ENCODE measurements at places on chromosomes 3 and 15.

GRCh38 chr15:27017168-27017809 lies 46.3 kb downstream of the GABRG3 start:
- DNase-seq, result peak; percentile 26

- no peak for DNase-seq
These were observed 615.2 kb upstream of the NR2F2 start for GRCh38 chr15:95715116-95715903.

DNA sequence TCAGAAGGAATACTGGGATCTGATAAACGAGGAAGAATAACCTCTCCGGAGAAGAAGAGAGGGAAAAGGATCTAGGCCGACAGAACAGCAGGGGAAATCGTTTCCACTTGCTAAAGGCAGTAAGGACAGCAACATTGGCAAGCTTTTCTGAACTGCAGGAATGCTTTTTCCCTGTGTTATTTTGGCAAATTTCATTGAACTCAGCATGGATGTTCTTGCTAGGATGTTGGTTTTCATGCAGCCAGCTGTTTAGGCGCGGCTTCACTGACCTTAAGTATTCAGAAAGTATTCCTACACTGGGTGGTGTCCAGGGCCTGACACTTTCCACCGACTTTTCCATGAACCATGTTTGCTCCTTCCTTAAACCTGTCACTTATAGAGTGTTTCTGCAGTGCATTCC lies 489.7 kb downstream of the CNTN3 start:
- no peak for DNase-seq

DNA sequence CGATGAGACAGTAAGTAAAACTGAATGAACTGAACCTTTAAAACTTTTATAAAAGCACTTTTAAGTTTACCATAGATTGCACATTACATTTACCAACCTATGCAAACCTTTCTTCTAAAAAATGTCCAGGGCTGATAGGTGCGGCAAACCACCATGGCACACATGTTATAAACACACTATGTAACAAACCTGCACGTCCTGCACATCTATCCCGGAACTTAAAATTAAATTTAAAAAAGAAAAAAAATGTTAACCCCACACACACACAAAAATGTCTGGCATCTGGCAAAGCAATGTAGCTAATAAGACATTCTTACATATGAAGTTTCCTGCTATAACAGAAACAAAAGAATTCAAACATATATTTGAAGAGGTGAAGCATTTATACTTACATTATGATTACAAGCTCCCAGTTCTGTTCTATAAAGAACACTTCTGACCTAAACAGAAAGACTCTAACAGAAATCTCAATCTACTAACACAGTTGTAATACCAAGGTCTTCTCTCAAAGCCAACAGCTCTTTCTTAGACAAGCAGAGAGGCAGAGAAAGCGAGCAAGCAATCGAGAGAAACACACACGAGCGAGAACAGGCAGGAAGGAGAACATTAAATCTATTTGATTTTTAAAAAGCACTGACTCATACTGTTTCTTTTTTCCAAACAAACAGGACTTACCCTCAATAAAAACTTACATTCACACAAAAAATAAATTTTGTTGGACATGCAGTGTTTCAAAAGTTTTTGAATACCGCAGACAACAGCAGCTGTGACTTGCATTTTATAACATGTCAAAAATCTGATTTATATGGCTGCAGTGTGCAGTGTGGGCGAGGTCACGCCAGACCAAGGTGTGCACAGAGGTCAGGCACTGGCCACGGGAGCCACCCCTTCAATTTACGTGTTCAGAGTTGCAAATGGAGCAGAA lies at the start of gene NRG4:
NRG4 (minus strand) TSS at position 798 of the 925 bp plus-strand sequence. CDS start 1,194 bp downstream, outside the sequence.
- DNase-seq, result no peak

- no peak for DNase-seq
These were observed 3.0 kb downstream of the NAALADL2 start for GRCh38 chr3:174862101-174862500.

- DNase-seq, result peak; percentile 79
These were observed 14.4 kb downstream of the RNU5B-1 start for GRCh38 chr15:65318870-65319356.

- DNase-seq, result no peak
These were observed 390.6 kb upstream of the SEMA6D start for GRCh38 chr15:47326410-47327333.

DNA sequence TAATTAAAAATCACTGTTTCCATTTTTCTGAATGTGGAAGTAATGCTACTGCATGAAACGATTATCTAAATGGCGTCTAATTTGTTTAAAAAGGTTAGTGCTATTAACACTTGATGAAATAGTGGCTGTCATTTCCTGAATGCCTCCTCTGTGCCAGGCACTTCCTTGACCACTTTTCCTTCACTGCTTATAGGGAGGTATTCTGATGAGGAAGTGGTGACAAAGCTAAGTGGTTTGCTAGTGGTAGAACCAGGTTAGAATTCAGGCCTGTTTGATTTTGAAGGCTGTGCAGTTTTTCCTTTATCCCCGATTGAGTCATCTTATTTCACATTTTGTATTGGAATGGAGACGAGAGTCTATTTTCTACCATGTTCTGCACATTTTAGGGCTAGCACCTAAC lies 119.0 kb downstream of the USP13 start:
- DNase-seq, result no peak

GRCh38 chr3:183148056-183148455 lies 14.5 kb downstream of the LAMP3 start:
- DNase-seq, result no peak

DNA sequence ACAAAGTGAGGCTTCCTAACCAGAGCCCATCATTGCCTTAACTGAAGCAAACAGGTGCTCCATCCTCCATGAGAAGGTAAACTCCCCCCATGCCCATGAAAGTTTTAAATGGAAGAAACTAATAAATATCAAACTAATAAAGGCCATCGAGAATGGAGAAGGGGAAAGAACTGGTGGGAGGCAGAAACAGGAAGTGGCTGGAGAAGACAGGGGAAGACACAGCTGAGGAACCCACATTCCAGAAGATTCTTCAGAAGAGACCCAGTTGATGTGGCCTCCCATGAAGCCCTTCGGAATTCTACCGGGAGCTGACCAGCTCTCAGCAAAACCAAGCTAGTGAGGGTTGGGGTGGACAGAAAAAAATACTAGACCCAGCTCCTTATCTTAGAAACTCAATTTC lies 41.6 kb downstream of the SH3BP5 start:
- DNase-seq, result no peak

- no peak for DNase-seq
These were observed 183.2 kb upstream of the IL12A start for GRCh38 chr3:159805411-159805772.

- DNase-seq, result peak; percentile 23
These were observed 4.1 kb upstream of the STAB1 start for GRCh38 chr3:52490939-52491526.

DNA sequence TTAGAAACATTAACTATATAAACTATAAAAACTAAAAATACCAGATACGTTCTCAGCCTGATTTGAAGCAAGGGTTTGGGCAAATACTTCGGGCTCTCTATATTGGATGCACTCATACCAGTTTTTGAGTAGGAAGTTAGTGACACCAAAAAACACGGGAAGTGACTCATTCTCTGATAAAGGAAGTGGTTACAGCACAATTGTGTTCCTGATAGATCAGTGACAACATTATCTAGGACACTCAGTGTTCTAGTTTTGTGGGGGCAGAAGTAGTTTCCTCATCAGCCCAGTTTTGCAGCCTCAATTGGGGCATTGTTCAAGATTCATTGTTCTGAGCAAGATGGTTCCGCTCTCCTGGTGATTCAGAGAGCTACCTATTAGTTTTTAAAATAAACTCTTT lies 469.6 kb upstream of the DPPA4 start:
- DNase-seq, result no peak

GRCh38 chr15:82875411-82876003 lies 66.1 kb downstream of the WHAMM start:
- no peak for DNase-seq

GRCh38 chr15:53710906-53711305 lies 48.6 kb downstream of the WDR72 start:
- no peak for DNase-seq

- no peak for DNase-seq
These were observed 736 bp downstream of the IREB2 start for GRCh38 chr15:78438619-78439285.

DNA sequence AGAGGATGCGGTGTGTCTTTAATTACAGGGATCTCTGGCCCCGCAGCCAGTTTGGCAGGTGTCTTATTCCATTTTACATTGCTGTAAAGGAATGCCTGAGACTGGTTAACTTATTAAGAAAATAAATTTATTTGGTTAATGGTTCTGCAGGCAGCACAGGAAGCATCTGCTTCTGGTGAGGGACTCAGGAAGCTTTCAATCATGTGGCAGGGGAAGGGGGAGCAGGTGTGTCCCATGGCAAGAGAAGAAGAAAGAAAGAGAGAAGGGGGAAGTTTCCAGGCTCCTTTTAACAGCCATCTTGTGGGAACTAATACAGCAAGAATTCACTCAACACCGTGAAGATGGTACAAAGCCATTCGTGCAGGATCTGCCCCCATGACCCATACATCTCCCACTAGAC lies 128.0 kb upstream of the CRBN start:
- DNase-seq, result no peak

DNA sequence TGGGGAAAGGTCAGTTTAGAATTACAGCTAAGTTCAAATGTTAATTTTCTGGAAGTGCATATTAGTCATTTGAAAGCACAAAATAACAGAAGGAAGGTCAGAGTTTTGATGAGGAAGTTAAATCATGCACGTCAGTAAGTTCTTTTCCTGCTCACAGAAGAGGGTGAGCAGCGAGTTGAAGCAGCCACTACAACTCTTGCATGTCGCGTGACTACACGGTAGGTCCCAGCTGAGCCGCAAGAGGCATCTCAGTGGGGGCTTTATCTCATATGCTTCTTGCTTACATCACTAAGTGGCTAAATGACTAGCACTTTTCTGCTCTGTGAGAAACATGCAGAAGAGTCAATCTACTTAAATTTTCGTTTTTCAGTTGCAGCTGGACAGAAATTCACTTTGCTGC lies 21.3 kb upstream of the SEC62 start:
- DNase-seq, result no peak

- no peak for DNase-seq
These were observed 47.2 kb upstream of the KLF13 start for GRCh38 chr15:31279221-31280045.

- no peak for DNase-seq
These were observed 3.9 kb upstream of the FSIP1 start for GRCh38 chr15:39786447-39787056.

DNA sequence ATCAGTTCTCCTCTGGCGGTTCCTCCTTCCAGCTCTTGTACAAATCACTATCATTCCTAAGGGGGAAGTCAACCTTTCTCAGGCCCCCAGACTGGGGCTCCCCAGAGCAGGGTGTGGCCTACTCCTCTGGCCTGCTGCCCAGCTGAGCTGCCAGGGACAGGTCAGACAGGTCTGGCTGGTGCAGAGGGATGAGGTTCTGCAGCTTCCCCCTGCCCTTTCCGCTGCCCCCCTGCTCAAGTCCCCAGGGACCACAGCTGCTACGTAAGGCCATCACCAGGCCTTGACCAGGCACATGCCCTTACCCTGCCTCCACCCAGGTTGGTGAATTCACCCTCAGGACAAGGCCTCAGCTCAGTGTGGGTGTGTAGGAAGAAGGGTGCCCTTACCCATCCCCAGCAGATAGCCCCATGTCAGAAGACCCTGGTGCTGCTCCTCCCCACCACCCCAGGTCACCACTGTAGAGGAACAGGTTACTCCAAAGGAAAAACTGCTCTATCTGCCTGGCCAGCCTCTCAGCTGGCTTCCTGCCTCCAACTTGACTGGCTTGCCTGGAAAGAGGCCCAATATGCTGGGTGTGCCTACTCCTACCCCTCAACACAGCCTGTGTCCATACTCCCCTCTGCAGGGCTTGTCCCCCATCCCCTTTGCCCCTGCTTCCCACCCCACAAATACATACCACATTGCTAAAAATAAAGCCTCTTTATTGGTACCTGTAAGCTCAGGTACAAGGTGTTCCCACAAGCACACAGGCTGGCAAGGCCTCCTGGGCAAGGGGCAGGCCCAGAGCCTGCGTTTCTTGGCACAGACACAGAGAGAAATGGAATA lies 12.0 kb downstream of the CSRNP1 start:
- DNase-seq, result no peak

DNA sequence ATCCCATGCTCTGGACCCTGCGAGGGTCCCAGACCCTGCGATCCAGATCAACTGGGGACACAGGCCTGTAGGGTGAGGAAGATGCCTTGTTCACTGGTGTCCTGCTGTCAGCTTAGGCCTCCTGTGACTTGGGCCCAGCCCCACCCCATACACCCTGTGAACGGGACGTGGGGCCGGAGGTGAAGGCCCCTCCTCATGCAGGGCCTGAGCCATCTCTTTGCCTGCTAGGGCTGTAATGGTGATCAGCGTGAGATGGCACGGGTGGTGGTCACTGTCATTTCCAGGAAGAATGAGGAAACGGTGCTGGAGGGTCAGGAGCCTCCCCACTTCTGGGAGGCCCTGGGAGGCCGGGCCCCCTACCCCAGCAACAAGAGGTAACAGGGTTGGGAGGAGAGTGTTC lies 12.4 kb downstream of the VILL start:
- DNase-seq, result no peak

- no peak for DNase-seq
These were observed 714.1 kb downstream of the NAALADL2 start for GRCh38 chr3:175573226-175573625.

DNA sequence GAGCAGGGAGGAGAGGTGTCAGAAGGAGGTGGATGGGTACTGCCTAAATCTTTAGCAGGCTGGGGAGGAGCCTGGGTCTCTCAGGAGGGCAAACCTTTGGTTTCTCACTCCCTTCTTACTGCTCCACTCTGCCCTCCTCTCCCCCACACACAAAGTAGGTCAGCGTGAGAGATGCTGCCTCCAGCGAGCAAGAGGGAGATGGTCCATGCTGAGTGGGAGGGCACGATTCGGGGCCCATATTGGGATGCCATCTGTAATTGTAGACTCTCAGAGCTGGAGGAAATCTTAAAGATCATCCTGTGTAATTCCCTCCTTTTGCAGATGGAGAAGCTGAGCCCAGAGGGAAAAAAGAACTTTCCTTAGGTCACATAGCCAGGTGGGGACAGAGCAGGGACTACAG lies 34.2 kb upstream of the SYN2 start:
- DNase-seq, result no peak

GRCh38 chr3:94862703-94863102 lies 799.8 kb downstream of the NSUN3 start:
- no peak for DNase-seq

DNA sequence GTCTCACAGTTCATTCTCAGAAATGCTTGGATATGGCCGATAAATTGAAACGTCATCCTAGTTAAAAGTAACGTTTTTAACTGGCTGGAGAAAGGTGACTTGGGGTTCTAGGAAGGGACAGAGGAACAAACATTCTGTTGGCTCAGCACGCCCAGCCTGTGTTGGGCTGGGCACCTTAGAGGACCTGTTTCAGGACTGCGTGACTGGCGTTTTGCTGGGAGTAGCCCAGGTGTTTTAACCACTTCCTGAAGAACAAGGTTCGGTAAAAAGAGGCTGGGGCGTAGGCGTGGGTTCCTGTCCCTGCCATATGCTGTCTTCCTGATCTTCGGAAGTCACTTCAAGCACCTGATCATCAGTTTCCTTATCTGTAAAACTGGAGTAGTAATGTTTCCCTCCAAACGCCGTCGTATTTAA lies 1.1 kb upstream of the TLNRD1 start:
- DNase-seq, result no peak
